ENCODE measurements at places on chromosomes 12 and 14.

DNA sequence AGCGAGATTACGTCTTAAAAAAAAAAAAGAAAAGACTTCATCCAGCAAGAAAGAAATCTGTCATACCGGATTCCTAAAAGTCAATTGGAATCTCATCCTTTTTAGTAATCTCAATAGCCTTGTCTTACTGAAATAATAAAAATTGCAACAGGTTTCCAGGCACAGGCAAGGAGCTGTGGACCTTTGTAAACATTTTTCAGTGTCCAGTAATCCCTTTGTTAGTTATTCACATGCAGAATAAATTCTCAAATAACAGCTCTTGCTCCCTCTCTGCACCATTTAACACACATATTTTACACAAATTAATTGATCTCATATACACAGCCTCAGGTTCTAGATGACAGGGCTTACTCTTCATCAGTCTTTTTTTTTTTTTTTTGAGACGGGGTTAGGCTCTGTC lies 22.0 kb upstream of the CALM1 start:
- DNase-seq: no peak

DNA sequence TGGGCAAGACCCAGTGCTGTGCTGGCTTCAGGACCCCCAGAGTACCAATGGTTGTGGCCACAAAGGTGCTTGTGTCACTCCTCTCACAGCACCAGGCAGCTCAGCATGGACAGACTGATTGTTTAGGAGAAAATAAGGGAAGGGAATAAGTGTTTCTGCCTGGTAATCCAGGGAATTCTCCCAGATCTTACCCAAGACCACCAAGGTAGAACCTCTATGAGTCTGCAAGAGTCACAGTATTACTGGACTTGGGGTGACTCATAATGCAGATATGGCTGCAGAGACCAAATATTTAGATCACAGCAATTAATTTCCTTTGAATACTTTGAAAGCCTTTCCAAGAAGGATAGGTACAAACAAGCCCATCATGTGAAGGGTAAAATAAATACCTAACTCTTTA lies 1178.3 kb upstream of the FLRT2 start:
- no peak for DNase-seq

DNA sequence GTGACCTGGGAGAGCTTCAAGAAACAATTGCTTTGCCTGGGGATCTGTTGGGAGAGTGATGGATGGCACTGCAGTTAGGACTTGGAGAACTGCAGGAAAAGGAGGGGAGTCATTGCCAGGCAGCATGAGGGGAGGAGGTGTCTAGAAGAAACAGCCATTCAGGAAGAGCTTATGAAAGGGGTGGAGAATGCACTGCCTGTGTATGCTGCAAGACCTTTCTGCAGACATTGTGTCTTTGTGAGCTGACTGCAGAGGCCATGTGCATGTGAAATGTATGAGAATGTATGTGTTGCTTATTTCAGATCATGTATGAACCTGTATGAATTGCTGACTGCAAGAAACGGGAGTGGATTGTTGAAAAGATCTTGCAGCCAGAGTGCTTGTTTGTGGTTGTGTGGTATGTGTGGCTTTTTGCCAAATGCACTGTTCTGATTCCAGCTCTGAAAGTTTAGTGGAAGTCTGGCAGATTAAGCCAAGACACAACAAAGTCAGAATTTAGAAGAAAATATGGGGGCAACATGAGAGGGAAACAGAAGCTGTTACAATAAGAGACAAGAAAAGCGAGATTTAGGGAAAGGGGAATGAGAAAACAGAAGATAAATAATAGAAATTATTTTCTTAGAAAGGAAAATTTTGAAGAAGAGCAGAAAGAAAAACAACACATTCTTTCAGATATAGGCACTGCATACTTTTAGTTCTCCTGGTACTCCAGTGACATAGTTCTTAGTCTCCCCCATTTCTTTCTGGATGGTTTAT lies 9.8 kb upstream of the RIMKLB start:
- DNase-seq: peak; percentile 70

DNA sequence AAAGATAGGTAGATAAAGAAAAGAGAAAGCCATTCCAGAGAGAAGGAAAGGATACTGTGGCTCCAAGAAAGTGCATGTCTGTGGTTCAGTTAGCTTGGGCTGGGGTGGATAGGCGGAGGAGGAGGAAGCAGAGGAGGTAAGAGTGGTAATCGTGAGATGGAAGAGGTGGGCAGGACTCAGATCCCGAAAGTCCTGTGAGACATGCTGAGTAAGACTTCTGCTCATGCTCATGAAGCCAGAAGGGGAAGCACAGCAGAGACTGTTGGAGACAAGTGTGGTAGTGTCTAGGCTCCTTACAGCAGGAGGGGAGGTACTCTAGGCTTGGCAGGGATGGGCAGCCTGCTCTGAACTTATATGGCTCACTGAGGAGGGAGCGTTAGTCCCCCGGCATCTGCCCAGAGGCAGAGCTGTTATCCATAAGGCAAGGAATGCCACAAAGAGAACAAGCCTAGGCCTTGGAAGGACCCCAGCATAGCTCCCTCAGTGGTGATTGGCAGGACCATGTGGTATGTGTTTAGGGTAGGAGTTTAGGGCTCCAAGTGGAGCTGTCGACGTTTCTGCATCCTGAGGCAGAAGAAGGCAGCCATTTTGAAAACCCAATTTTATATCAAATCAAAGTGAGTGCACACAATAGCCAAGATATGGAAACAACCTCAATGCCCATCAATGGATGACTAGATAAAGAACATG lies 135.3 kb downstream of the SMOC1 start:
- no peak for DNase-seq

- DNase-seq: peak; percentile 15
Measured at GRCh38 chr12:116773276-116773731, 35.2 kb downstream of the RNFT2 start.

DNA sequence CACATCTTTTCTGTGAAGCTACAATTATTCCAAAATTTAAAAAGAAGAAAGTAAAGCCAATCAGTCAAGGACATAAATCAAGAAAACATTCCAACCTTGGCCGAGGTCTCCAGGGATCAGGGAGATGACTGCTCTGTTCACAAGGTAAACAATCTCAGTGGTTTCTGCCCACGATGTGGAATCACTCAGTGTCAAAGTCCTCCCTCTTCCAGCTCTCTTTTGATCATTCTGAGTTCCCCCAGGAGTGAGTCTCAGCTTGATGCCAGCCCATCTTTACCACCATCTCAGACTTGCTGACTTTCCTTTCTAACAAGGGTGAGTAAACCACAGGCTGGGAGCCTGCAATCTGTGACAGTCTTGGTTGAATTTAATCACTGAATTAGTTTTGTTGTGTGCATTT lies 4.8 kb upstream of the SERPINA9 start:
- no peak for DNase-seq

DNA sequence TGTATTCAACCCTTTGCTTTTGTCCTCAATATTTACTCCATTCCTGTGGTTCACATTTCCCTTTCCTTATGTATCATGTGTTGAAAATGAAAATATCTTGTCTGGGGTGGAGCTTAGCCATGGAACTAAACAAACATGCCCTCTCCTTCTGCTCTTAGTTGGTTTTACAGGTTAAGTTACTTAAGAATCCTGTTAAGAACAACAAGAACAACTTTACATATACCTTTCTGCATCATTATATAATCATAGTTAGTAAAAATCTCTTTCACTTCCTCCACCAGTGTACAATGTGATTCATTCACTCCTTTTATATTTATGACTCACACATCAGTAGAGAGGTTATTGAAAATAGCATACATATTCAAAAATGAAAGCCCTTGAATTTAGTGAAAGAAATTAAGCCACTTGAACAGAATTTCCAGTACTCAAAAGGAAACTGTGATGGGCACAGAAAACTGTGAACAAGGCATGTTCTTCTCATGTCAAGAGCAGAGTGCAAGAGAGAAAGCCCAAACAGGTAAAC lies 307.7 kb downstream of the CCDC91 start:
- no peak for DNase-seq

- DNase-seq: peak; percentile 23
Measured at GRCh38 chr12:78181544-78182162, 351.0 kb downstream of the NAV3 start.

DNA sequence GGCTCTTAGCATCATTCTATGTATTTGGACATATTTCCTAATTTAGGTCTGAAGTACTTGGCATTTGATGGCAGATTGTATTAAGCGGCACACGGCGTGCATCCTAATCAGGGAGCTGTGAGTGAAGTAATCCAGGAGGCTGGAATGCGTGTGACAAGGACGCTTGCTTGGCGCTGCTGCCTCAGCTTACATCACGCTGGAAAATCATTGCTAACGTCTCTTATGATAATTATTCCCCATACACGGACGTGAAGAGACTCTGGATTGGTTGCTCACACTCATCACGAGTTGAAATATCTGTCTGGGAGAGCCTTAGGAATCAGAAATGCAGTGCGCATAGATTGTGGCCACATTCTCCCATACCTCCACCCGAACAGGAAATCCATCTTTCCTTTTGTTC lies 85.3 kb downstream of the FBXW8 start:
- DNase-seq: no peak

- DNase-seq: no peak
Measured at GRCh38 chr14:94921882-94922585, 152.1 kb upstream of the GSC start.

GRCh38 chr14:34004881-34005280 lies 54.0 kb upstream of the EGLN3 start:
- no peak for DNase-seq

DNA sequence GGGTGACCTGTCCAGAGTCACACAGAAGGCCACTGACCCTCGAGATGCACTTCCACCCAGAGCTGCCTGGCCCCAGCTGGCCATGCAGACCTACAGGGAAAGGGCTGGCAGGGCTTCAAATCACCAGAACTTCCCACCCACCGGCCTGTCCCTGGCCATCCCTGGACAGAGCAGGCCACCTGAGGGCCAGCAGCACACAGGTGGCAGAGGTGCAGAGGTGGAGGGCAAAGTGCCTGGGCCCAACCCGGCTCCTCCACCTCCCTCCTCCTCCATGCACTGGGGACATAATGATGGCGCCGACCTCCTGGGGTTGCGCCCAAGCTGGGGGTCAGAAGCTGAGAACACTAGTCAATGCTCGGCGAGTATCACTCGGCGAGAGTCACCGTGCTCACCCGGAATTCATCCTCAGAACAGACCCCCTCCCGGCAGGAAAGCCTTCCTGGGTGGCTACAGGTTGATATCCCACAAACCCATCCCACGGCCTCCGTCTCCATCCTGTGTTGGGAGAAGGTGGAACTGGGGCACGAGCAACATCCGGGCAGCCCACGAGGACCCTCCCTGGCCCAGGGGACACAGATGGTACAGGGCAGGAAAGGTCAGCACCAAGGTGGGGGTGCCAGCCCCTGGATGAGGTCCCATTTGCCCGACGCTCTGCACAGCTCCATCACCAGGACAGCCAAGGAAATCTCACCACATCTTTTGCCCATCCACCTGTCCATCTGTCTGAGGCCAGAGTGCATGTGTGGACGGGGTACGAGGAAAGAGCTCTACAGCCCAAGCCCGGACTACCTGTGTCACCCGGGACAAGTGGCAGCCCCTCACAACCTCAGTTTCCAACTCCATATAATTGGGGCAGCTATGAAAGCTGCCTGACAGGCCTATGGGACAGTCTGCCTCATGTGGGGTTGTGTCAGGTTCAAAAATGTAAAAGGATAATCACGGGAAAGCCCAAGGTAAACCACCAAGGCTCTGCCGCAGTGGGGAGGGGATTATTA lies 10.8 kb downstream of the BEGAIN start:
- DNase-seq: no peak

- no peak for DNase-seq
Measured at GRCh38 chr14:75484711-75485429, 37.4 kb upstream of the BATF start.

GRCh38 chr12:2126676-2127406 lies 74.1 kb downstream of the CACNA1C start:
- no peak for DNase-seq

GRCh38 chr12:25629341-25629740 lies 76.3 kb upstream of the LMNTD1 start:
- no peak for DNase-seq
